ENCODE measurements at places on chromosomes 6 and 20. TPM values are rescaled to one million over a fixed set of nuclear protein-coding genes. Genes with fewer than 3 reads are reported as not detected.
A peak's percentile ranks its signal among the peaks of the same experiment; 100 is the strongest.

GRCh38 chr6:18395177-18395855 is 8.2 kb downstream of the RNF144B start:
- no peak for DNase-seq

LTB gene
- 153 TPM for total RNA-seq

POPDC3 gene
- not detected for total RNA-seq

GRCh38 chr6:786946-787763 is 94.2 kb upstream of the EXOC2 start:
- DNase-seq: no peak

- no peak for DNase-seq
Observed at GRCh38 chr6:39053016-39053624, 4.5 kb downstream of the GLP1R start.

DNA sequence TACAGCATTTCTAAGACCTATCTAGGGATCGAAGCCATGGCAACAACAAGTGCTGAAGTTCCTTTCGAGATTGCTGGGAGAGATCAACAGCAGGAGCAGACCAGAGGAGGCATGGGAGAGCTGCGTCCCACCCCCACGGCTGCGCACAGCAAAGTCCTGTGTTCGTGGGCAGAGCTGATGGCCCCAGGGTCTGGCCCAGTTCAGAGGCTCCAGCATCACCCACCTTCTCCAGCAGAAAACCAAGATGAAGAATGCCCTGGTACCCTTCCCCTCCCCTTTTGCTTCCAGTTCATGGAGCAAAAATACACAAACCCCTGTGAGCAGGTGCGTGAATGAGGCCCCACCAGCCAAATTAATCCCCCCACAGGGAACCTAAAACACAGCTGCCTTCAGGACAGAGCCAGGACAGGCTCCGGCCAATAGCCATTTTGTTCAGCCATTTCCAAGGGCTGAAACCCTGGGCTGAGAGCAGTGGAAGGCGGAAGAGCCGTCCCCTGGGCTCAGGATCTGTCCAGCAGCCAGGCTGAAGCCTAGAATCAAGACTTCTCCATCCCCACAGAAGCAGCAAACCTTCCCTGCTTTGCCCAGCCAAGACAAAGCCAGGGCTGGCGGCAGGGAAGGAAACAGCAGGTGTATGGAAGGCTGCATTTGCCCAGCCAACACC is 102.8 kb downstream of the PREX1 start:
- DNase-seq: no peak

- no peak for DNase-seq
Observed at GRCh38 chr6:104418125-104418524, 441.6 kb downstream of the HACE1 start.

GRCh38 chr20:5136096-5136495 is 9.3 kb downstream of the CDS2 start:
- DNase-seq: no peak

- DNase-seq: no peak
Observed at GRCh38 chr20:36004045-36004444, 35.7 kb downstream of the CNBD2 start.

GRCh38 chr6:42618105-42618504 is 54.3 kb downstream of the UBR2 start:
- DNase-seq: no peak

GRCh38 chr6:107843400-107843799 is 19.3 kb upstream of the SCML4 start:
- DNase-seq: no peak

HS3ST5 gene
- not detected for total RNA-seq

GRCh38 chr20:44080064-44080463 is 106.9 kb downstream of the JPH2 start:
- DNase-seq: no peak

ADAM33 gene
- not detected for total RNA-seq

DNA sequence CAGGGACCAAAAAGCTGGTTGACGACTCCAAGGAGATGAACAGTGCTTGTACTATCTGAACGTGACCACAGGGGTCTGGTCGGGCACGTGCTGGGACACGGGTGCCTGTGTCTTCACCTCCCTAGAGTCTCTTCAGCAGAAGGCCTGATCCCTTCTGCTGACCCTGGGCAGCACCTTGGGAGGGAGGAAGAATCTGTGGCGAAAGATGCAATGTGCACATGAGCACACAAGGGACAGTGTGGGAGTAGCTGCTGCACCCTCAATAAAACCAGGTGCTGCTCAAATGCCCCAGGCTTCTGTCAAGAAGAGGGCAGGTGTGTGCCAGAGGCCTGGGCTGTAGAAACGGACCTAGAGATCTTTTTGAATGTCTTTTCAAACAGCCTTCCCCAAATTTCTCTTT is 130.6 kb upstream of the THBS2 start:
- DNase-seq: no peak

KIF13A gene
- total RNA-seq: 8.2 TPM

FOXC1 gene
- total RNA-seq: 0.36 TPM

DNA sequence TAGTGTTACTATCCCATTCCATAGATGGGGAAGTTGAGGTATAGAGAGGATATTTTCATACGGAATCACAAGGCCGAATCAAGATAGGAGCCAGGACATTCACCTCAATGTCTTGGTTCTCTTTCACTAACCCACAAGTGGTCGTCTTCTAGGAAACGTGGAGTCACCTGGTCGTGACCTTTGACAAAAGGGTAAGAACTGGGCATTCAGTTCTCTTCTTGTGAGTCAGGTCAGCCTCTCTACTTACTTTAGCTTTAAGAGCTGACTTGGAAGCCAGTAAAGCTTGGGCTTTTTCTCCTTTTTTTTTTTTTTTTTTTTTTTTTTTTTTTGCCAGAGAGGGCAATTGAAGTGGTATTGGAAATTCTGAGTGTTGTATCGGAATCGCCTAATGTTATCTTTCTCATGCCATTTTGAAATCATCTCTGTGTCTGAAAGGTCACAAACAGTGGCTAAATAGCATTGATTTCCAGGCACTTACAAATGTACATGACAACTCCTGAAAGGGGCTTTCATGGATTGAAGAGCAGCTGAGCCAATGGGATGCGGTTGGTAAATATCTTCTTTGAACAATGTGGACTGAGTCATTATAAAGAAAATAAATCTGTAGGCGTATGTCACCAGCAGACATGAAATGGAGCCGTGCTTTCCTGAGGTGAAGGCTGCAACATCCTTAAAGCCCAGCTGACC is 356.9 kb downstream of the KIF16B start:
- DNase-seq: no peak

- DNase-seq: no peak
Observed at GRCh38 chr6:28683945-28684538, 158.4 kb downstream of the GPX5 start.

LINC00237 gene
- total RNA-seq: not detected

- peak; percentile 63 for DNase-seq
Observed at GRCh38 chr6:34696189-34696738, 303 bp downstream of the ILRUN start.

- DNase-seq: no peak
Observed at GRCh38 chr6:144265390-144265789, 19.7 kb upstream of the UTRN start.

- DNase-seq: no peak
Observed at GRCh38 chr6:160831739-160832138, 129.7 kb downstream of the PLG start.

BTN1A1 gene
- not detected for total RNA-seq

- no peak for DNase-seq
Observed at GRCh38 chr20:5789827-5790226, 39.6 kb downstream of the SHLD1 start.

DNA sequence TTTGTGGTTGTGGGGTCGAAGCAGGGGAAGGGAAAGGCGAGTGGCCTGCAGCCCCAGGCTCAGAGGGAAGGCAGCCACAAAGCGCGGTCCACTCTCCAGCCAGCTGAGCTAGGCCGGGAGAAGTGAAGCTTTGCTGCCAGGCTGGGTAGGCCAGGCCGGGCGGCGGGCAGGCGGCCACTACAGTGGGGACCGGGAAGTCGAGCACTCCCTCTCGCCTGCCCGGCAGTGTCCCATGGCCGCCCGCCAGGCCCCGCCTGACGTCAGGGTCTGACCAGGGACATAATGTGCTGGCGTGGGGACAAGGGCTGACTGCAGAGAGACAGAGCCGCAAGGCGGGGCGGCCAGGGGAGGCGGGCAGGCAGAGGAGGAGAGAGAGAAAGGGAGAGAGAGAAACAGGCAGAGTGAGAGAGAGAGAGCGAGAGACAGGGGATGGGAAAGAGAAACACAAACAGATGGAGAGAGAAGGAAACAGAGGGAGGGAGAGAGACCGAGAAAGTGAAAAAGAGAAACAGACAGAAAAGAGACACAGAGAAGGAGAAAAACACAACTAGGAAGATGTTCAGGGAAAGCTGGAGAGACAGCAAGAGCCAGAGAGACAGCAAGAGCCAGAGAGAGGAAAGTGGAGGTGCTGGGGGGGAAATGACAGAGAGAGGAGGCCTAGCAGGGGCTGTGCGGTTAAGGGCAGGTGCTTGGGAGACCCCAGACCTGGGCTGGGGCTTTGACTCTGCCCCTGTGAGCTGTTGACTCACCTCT is 94.5 kb upstream of the PTPN1 start:
- DNase-seq: no peak

BPIFB1 gene
- not detected for total RNA-seq

DNA sequence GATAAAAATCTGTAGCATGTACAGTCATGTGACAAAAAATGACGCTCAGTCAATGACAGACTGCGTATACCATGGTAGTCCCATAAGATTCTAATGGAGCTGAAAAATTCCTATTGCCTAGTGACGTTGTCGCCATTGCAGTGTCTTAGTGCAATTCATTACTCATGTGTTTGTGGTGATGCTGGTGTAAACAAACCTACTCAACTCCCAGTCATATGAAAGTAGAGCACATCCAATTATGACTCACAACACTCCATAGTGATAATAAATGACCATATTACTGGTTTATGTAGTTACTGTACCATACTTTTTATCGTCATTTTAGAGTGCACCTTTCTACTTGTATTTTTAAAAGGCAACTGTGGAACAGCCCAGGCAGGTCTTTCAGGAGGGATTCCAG is 45.0 kb downstream of the TFAP2A start:
- DNase-seq: no peak

GRCh38 chr6:49557177-49557576 is 6.7 kb downstream of the C6orf141 start:
- DNase-seq: no peak

MROH8 gene
- total RNA-seq: 0.95 TPM

DNA sequence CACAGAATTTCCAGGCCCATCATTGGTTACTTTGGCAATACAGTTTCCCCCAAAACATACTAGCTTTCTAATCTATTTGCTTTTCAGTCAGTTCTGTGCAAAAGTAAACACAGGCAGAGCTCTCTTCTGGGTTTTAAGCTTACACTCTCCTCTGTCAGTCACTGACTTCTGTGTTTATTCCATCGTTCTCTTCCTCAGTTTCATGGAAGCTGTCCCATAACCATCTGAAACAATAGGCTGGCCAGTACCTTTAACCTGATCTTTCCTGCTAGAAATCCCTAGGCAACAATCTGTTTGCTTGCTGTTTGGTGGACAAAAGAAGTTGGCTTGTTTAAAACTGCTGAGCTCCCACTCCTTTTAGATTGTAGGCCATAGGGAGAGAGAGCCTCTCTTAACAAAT is 431.5 kb downstream of the HACE1 start:
- DNase-seq: no peak

DNAAF9 gene
- 2.4 TPM for total RNA-seq

CLPSL1 gene
- not detected for total RNA-seq

- DNase-seq: peak; percentile 86
Observed at GRCh38 chr6:41200296-41200900, 551 bp downstream of the TREML2 start.

- no peak for DNase-seq
Observed at GRCh38 chr20:35669681-35670080, 5.0 kb upstream of the CPNE1 start.

DNA sequence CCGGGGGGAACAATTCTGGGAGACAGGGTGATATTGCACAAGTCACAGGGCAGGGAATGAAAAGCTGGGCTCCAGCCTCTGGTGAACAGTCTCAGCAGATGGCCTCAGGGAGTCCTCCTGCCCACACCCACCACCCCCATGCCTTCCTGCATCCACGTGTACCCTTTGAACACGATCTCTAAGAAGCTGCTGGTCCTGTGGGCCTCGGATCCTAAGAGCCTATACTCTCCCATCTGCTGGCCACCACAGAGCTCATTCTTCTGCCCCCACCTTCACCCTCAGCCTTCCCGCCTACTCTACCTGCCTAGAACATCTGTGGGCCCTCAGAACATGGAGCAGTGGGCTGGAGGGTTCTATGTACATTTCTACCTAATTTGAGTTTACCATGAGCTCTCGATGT is 60.3 kb downstream of the TRERF1 start:
- no peak for DNase-seq

DNA sequence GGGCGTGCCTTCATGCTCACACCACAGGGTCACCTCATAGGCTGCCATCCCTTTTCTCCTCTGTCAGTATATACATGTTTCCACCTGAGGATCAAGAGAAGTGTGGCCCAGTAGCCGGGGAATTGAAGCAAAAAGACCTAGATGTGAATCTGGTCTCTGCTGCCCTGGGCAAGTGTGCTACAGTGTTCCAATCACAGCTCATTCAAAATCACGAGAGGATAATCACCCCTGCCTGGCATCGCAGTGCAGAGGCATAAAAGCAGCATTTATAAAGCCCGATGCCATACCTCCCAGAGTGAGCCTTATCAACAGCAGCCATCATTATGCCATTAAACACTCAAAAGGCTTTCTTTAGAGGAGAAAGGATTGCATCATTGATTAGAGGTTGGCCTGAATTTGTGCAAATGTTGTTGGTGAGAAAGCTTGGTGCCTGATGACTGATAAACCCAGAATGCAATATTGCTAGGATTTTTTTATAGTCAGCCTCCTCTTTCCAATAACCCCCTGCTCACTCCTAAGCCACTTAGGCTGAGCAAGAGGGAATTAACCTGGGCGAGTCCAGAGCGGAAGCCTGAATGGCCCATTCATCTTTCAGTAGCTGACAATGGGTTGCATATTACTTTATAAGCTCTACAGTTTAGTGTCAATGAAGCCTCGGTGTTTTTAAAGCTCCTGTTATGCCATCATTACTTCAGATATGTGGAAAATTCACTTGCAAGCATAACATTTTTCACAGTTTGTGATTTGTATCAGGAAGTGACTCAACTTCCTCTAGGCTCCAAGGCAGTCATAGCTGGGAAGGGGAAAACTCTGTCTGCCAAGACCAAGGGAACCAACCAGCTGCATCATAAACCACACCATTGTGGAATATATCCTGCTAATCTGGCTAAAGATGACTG is 92.5 kb upstream of the NXT1 start:
- no peak for DNase-seq

BPIFB2 gene
- not detected for total RNA-seq

- DNase-seq: no peak
Observed at GRCh38 chr20:12775041-12775440, 233.7 kb upstream of the SPTLC3 start.

RSPO3 gene
- total RNA-seq: not detected

All from natural killer cell treated with Interleukin-12 subunit alpha and Interleukin-12 subunit beta and Interleukin-15 and Interleukin-18, amount 100 ng/mL, for 72 hours (primary cell).